ENCODE measurements at places on chromosomes 12 and 14.

DNA sequence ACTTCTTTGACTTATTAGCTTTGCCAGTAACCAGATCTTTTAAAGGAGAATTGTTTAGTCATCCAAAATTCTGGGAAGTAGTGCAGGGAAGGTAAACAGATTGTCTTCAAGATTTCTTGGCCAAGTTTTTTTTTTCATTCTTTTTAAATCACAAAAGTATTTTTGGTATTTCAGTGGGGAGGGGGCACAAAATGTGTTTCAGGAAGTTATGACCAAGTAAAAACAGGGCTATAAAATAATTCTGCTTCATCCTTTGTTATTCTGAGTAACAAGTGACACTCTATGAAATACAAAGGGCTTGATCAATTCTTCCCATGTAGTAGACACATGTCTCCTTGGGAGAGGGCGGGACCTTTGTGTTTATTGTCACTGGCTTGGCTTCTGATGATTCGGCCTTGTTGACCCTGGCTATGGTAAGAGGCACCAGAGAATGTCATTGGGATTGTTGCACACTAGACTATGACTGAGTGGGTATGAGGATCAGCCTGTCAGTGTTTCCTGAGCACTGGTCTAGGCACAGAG is 55.4 kb downstream of the SUSD6 start:
- no peak for DNase-seq

GRCh38 chr12:126570566-126570965 is 1505.3 kb downstream of the AACS start:
- DNase-seq = no peak

DNA sequence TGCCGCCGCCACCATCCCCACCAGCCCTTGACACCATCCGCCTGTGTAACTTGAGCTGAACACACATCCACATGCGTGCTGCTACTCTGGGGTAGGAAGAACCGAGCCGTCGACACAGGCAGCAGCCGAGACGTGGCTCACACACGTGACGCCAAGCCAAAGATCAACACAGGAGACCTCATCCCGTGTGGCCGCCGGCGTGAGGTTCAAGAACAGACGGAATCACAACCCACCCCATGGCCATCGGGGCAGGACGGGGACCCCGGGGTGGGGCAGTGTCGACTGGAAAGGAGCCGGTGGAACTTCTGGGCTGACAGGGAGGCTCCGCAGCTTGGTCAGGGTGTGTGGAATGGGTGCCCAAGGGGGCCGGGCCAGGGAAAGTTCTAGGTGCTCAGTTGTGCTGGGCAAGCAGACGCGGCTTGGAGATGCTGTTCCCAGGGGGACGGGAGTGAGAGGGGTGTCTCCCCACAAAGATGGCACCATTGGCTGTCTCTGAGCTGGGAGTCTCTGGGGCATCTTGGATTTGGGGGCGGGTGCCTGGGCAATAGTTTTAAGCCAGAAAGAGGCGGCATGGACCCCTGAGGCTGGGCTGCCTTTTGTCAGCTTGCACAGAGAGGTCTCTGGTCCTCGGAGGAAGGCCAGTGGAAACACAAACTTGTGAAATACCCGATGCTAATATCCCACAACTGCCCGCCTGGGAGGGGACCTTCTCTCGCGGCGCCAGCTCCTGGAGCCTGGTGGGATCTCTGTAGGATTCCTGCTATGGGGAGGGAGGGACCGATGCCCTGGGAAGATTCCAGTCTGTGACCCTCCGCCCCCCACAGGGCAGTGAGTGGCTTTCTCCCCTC is 41.8 kb downstream of the GALNT9 start:
- DNase-seq = no peak

DNA sequence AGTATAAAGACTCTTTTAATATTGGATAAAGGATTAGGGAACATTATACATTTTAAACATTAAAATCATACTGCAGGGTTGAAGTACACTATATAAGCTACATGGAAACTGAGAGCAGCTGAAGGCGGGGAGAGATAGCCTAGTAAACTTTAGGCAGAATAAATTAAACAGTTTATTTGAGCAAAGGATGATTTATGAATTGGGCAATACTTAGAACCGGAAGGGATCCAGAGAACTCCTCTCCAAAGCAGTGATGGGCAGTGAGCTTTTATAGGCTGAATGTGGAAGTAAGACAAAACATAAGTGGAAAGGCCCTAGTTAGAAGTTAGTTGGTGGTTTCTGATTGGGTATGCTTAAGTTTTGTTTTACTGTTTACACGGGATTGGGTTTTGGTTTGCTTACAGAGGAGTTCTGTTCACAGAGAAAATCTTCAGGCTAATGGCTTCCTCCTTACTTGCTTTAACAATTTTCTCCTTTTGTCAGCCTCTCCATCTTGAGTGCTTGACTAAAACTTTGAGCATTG is 18.9 kb downstream of the LEMD3 start:
- no peak for DNase-seq

DNA sequence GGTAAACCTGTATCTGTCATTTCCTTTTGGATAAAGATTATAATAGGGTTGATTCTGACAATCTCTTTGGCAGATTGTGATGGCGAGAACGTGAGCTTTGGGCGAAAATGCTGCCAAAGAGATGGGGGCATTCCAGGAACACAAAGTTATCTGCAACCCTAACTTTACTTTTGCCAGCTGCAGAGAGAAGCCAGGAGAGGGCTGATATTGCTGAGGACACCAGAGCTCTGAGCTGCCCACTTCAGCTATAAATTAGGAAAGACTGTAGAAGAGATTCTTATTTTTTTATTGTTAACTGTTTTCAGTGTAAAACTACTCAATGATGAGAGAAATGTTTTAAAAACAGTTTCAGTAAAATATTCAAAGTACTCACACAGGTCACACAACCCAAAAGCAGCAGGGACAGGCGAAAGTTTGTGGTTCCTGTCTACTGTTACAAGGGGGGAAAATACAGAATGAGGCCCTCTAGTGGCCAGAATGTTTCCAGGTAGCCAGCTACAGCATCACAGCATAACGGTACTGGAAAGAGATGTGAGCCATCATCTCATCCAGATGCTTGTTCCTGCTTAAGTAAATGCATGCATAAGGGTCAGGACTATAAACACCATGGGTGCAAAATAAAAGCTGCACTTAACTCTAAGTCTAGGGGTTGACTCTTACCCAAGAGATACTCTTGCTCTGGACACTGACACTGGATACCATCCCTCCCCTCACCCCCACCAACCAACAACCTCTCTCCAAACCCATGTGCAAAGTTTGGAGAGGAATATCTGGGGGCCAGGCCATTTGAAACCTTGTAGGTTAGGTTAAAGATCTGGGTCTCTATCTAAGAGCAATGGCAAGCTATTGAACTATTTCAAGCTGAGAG is 498.4 kb downstream of the RMST start:
- DNase-seq = no peak

DNA sequence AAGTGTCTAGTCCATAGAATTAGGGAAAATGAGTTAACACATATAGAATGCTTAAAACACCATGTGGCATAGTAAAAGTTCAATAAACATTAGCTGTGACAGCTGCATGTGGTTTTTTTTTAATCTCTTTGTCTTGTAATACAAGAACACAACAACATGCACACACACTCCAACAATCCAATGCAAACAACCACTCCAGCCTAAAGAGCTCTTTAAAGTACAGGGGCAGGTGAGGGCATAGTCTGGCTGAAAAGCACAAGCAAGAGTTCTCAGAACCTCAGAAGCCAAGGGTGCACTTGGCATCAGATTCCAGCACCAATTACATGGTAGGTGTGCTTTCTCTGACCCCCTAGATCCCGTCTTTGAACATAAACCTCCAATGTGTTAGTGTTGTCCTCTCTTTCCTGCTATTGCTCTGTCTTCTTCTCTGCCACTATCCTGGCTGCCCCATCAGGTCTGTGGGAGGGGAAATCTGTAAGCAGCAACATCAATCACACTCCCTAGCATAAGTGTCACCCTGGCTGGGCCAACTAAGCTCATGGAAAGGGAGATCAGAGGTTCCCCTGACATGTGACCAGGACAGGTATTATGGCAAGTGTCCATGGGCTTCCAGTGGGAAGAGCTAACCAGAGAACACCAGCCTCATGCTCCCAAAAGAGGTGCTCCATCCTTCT is 91.0 kb downstream of the SLC8A3 start:
- no peak for DNase-seq

DNA sequence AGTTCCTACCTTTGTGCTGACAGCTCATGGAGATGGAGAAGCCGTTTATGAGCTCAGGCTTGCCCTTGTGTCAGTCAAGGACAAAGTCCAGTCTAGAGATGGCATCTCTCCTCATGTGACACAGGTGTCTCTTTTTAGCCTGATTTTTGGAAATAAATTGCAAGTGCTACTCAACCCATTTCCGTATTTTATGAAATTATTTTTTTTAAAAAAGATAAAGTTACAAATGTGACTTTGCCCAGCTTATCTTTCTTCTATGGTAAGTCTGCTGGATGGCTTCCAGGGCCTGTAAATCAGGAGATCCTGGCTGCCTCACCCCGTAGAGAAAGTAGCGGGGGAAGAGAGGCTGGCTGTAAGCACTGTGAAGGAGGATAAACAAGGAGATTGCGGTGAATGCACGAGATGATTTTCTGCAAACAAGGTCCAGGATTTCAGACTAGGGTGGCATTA is 169.7 kb downstream of the MYRFL start:
- no peak for DNase-seq

GRCh38 chr12:23770202-23770938 is 179.1 kb downstream of the SOX5 start:
- DNase-seq = no peak

- no peak for DNase-seq
These were observed 150.4 kb upstream of the FAR2 start for GRCh38 chr12:28998662-28999120.
